ENCODE measurements at places on chromosomes 2 and 18.

DNA sequence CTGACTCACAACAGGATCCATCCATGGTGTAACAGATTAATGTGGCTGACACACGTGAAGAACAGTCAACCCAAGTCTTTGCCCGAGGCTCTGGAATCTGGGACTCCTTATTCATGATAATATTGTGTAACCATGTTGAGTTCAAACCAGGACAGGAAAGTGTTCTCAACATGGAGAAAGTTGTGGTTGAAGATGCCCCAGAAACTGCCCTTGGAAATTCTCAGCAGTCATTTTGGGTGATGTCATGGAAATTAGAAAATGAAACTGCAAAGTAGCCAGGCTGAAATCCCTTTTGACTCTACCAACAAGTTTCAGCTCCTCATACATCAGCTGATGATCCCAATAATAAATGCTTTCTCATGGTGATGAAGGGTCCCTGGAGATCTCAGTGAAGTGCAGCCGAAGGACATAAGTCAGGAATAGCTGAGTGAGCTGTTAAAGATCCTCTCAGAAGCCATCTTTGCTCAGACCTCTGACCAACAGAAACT, 307.7 kb downstream of the TNS1 start:
- no peak for DNase-seq

DNA sequence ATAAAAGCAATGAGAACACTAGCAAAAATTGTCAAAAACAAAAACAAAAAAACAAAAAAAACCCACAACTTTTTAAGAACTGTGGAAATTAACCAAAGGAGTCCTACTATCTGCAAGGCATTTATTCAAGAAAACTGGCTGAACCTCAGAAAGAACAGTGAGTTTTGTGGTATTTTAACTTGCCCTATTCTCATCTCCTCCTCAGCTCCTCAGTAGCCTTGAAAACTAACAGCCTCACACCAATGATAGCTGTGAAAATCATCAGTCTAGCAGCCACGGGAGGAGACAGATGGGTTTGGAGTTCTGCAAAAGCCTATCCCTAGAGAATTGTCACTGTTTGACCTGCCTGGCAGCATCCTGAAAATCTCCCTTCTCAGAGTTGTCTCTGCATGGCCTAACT, 20.1 kb upstream of the DNER start:
- no peak for DNase-seq

- no peak for DNase-seq
Observed at GRCh38 chr2:133438026-133438425, 130.2 kb downstream of the NCKAP5 start.

GRCh38 chr2:232473467-232473890, 14.2 kb downstream of the ECEL1 start:
- no peak for DNase-seq

DNA sequence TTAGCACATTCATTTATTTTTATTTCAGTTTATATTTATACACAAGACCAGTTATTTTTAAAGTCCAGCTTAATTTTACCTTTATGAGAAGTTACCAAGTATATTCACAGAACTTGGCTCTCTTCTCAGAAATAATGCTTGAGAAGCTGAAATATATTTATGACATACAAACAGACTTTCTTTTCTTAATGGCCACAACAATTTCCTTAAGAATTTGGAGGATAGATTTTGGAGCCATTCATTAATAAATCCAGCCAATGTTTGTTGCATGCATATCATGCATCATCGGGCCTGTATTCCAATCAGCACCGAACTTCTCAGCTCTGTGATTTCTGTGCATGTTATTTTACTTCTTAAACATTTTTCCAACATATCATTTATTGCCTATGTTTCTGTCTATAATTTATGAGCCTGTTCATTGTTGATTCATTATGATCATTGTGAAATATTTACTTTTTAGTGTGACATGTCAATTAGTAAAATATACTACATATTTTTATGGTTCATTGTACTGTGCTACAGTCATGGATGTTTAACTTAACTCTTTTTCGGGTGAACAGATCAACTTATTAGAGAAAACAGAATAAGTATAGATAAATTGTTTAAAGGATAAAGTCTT, 3.5 kb downstream of the GULP1 start:
- no peak for DNase-seq

GRCh38 chr18:61241260-61241853, 91.9 kb upstream of the CDH20 start:
- no peak for DNase-seq

DNA sequence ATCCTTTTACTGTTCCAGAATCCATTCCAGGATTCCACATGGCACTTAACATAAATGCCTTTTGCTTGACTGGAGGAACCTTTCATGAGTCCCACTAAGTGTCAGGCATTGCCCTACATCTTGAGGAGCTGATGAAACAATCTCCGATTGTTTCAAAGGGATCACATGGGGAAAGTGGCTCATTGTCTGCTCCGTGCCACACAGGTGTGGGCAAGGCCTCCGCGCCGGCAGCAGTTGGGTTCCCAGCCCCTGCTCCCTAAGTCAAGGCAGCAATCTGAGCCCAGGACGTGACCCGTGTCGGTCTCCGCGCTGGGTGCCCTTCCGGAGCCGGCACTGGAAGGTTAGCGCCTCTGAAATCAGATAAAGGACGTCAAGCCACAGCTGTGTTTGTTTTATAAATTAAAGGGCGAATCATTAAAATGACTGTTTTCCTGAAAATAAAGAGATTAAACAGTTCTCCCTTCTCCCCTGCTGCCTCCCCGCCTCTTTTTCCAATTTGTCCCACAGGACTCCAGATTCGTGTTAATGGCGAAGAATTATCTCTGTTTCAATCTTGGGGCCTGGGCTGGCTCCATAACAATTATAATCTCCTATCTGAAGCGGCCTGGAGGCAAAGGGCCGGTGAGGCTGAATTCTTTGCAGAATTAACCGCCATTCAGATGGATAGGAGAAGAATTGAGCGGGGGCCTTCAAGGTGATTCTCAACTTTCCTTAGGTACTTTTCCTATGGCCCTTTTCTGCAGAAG, 84.3 kb upstream of the FZD7 start:
- no peak for DNase-seq

- no peak for DNase-seq
Observed at GRCh38 chr2:134282629-134283400, 28.9 kb downstream of the MGAT5 start.

DNA sequence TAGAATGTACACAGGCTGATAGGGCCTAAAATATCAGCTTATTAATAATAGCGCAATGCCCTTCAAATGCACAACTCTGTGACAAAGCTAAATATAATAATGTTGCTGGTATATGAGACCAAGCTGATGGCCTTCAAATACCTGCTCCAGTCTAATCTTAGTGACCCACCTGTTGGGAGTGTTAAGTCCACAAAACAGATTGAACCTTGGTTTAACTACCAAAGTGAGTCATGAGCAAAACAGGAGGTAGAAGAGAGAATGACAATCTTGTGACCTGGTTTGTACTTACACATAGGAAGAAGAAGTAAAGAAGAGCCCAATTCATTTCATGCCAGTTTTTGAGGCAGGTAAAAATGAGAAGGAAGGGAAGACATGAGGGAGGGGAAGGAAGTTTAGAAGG, 295.0 kb downstream of the NR4A2 start:
- DNase-seq, result no peak

DNA sequence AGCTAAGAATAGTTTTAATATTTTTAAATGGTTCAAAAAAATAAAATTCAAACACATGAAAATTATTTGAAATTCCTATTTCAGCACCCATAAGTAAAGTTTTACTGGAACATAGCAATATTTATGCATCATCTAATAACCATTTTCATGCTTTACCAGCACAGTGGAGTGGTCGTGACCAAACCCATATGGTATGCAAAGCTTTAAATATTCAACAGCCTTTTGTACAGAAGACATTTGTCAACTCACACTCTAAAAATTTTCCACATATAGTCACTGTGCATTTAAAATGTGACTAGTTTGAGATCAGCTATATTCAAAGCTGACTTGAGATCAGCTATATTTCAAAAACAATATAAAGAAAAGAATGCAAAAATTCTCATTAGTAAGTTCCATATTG, 46.2 kb downstream of the PUM2 start:
- DNase-seq, result no peak

Data from AML-193 (cell line).